ENCODE measurements at places on chromosomes 3 and 15.

DNA sequence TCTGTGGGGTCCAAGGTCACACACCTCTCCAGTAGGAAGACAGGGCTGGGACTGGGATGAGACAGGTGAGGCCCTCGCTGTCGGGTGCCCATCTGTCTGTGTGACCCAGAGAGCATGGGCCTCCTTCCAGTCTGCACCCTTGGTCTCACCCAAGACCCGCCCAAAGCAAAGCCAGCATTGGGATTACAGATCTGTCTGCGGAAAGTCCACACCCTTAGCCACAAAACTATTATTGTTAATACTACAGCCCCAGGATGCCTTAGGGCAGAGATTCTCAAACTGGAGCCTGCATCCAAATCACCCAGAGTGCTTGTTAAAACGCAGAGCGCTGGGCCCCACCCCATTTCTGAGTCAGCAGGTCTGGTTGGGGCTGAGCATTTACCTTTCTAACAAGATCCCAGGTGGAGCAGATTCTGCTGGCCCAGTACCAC lies 58.5 kb upstream of the ZNF148 start:
- no peak for DNase-seq

- no peak for DNase-seq
Measured at GRCh38 chr3:40725031-40725430, 200.3 kb downstream of the ZNF621 start.

DNA sequence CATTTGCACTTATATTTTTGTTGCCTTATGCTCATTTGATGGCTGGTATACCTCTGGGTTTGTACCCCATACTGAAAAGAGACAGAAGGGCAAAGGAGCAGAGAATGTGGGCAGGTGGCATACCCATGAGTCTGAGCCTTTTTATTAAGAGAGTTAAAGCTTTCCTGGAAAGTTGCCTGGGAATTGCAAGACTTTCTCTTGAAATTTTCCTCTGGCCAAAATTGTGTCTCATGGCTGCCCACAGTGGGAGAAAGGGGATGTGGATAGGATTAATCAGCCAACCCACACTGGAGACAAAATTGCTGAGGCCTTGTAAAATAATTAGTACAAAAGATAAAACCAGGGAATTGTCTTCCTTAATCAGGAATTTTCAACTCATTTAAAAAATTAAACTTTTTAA lies 8.2 kb upstream of the NMD3 start:
- no peak for DNase-seq

DNA sequence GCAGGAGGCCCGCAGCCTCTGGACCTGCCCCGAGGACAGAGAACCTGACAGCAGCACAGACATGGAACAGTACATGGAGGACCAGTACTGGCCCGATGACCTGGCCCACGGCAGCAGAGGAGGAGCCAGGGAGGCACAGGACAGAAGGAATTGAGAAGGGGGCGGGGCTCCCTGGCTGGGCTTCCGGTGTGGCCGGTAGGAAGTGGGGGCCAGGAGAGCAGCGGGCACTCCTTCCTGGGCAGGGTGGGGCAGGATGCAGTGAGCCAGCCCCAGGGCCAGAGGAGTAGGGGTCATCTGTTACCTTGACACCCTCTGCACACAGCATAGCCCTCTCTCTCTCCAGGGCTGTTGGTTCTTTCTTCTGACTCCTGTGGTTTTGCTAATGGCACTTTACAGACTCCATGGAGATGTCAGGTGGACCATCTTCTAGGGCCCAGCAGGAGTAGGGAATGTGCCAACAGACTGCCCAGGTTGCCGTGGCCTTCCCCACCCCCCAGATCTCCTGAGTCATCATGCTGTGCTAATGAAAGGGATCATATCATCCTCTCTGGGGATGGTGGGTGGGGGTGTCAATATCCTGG lies 8.6 kb upstream of the ISG20 start:
- DNase-seq: no peak

DNA sequence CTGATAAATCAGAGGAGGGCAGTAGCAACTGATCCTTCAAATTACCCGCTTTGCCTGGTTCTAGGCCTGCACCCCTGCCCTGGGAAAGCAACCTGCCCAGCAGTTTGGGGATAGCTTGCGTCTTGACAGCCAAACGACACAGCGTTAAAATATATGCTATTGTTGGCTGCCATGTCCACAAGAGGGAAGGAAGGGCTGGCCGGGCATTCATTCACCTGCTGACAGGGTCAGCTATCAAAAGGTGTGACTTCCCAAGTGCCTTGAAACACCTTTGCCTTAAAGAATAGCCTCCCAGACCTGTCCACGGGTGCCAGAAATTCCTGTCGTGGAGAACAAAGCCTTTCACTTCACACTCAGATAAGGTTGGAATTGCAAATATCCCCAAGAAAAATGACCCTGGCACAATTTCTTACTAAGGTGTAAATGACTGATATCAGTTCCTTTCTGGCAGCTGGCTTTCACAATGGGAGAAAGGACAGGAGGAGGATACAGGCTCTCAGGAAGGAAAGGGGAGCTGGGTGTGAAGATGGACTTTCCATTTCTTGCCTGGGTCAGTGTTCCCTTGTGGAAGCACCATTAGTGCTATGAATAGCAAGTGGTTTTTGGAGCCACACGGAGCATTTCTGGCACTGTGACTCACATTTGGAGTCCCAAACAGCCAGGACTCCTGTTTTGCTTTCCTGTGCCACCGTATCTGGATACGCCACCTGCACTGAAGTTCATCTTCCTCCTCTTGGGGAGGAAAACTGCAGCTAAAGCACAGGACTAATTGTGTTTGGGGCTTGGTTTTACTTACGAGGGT lies 19.2 kb downstream of the ALDH1A3 start:
- DNase-seq: no peak

DNA sequence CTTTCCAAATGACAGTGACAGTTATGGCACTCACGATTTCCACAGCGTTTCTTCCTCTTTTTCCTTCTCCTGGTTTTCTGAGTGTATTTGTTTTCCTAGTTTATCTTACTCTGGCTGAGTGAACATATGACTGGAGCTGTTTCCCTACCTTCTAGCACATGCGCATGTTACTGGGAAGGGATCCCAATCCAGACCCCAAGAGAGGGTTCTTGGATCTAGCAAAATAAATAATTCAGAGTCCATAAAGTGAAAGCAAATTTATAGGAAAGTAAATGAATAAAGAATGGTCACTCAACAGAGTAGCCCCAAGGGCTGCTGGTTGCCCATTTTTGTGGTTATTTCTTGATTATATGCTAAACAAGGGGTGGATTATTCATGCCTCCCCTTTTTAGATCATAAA lies 23.8 kb downstream of the METTL6 start:
- DNase-seq: no peak
